Stimulated activated CD8-positive, alpha-beta memory T cell treated with anti-CD3 and anti-CD28 coated beads, Interleukin-4, amount 100 ng/mL, for 48 hours (primary cell): ENCODE measurements at places on chromosomes 5 and 9.

DNA sequence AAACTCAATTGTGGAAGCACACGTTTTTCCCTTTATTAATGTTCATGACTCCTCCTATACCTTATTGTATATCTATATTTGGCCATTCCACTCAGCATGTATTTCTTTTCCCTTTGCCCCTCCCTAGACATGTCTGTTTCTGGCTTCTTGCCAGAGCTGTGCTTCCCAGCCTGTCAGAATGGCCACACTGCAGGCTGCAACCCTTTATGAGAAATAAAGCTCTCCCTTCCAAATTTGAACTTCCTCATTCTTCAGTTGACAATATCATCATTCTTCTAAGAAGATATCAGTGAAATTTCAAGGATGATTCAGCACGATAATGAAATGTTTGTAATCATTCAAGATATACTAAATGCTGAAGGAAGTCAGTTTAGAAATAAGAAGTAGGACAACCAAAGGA is 107.6 kb upstream of the PRSS3 start:
- no peak for DNase-seq

DNA sequence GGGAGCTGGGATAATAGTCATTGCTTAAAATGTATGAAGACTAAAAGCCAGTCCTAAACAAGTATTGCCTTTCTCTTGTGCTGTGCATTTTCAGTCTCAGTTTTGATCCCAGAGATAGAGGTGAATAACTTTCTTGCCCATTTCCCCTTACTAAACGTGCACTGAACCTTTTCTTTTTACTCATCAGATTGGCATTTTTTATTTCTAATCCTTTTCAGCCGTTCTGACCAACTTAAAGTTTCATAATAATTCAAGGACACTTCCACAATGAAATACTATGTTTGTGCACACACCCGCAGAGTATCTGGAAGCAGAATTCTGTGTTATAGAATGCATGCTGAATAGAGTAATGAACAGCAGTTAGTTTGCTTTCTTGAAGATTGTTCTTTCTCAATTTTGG is 343.6 kb downstream of the LRRC70 start:
- no peak for DNase-seq

GRCh38 chr9:134284273-134284672 is 42.0 kb upstream of the RXRA start:
- no peak for DNase-seq

DNA sequence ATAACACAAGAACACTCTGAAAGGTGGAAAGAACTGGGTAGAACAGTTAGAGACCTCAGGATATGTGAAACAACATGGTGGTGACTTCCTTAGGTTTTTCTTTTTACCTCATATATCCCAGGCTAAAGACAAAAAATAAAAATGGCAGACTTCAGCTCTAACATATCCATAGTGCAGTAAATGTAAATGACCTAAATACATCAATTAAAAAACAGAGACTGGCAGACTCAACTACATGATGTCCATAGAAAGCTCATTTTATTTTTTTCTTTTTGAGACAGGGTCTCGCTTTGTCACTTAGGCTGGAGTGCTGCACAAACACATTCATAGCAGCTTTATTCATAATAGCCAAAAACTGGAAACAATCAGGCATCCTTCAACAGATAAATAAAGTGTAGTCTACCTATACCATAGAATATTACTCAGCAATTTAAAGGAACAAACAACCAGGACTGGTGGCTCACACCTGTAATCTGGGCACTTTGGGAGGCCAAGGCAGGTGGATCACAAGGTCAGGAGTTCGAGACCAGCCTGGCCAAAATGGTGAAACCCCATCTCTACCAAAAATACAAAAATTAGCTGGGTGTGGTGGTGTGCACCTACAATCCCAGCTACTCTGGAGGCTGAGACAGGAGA is 4.8 kb downstream of the C5orf15 start:
- DNase-seq: no peak

- no peak for DNase-seq
Observed at GRCh38 chr5:152688561-152689249, 283.6 kb upstream of the NMUR2 start.

- peak; percentile 83 for DNase-seq
Observed at GRCh38 chr5:157025093-157025698, 33.7 kb downstream of the HAVCR1 start.

GRCh38 chr5:41722359-41722950 is 147.8 kb downstream of the OXCT1 start:
- DNase-seq: no peak

- no peak for DNase-seq
Observed at GRCh38 chr5:67636091-67636490, 439.5 kb upstream of the CD180 start.

GRCh38 chr5:36522746-36523065 is 83.7 kb upstream of the SLC1A3 start:
- no peak for DNase-seq

DNA sequence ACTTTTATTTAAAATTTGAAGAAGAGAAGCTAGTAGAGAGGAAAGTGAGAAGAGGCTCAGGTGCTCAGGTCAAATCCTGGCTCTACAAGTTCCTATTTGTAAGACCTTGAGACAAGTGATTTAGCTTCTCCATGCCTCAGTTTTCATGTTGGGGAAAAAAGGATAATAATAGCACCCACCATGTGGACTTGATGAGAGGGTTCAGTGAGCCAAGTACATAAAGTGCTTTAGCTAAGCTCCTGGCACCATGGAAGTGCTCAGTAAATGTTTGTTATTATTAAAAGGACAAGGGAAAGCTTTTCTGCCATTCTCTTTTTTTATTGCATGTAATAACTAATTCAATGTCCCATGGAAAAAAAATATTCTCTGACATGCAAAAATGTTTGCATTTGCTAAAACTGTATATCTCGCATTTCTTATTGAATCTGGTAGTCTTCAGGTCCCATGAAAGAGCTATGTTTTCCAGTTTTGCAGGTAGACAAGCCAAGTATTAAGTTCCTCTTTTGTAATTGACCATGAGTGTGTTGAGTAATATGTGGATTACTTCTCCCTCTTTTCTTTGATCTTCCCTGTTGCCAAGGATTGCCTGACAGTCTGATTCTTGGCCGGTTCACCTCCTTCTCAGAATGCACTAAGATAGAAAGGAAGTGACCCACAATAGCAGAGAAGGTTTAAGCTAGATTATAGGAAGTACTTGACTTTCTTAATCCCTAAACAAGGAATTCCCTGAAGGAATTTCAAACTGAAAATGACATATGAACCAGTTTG is 45.6 kb upstream of the TRIM32 start:
- DNase-seq: no peak

DNA sequence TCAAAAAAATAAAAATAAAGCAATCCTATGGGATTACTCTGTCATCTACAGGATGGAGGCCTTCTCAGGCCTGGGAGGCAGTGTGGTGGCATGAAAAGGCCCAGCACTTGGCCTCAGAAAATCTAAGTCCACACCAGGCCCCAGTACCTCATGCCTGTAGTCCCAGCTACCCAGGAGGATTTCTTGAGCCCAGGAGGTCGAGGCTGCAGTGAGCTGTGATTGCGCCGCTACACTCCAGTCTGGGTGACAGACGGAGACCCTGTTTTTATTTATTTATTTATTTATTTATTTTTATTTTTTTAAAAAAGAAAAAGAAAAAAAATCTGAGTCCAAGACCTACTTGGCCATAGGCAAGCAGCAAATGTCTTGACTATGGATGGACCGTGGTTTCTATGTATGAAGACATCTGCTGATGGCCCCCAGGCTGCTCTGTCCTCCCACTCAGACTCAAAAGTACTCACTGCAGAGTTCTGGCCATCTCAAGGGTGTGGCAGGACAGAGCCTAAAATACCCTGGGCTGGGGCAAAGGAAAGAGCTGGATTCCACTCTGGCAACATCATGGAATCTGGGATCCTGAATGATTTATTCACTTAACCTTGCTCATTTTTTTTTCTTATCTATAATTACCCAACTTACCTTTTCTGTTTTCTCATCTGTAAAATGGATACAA is 55.0 kb downstream of the ARHGEF37 start:
- no peak for DNase-seq

- DNase-seq: no peak
Observed at GRCh38 chr9:121289772-121290370, 21.9 kb downstream of the GSN start.

DNA sequence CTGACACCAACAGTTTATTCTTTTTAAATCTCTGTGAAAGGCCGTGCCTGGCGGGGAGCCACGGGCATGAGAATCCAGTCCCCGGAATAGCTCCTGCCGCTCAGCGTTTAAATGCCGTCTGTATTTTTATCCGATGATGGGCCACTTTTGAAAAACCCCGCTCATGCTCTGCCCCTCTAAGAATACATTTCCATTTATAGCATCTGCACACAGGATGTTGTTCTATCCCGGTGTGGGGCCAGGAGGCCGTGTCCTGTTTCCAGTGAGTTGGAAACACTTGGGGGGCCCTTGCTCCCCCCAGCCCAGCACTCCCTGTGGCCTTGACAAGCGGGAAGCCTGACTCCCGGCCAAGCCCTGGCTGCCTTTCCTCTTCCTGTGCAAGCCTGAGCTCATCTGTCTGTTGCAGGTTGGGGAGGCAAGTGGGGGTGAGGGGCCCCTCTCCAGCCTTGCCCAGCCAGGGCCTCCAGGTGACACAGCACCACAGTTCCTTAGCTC is 39.0 kb downstream of the ERGIC1 start:
- DNase-seq: no peak

DNA sequence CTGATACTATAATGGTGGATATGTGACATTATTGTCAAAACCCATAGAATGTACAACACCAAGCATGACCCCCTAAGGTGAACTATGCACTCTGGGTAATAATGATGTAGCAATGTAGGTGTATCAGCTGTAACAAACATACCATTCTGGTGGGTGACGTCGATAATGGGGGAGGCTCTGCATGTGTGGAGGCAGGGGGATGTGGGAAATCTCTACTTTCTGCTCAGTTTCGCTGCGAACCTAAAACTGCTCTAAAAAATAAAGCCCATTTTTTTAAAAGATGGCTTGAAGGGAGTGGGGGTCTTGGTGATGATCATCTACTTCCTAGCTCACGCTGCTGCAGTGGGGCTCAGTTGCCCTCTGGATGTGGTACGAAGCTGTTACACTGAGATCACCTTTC is 51.1 kb downstream of the RASGEF1C start:
- no peak for DNase-seq

DNA sequence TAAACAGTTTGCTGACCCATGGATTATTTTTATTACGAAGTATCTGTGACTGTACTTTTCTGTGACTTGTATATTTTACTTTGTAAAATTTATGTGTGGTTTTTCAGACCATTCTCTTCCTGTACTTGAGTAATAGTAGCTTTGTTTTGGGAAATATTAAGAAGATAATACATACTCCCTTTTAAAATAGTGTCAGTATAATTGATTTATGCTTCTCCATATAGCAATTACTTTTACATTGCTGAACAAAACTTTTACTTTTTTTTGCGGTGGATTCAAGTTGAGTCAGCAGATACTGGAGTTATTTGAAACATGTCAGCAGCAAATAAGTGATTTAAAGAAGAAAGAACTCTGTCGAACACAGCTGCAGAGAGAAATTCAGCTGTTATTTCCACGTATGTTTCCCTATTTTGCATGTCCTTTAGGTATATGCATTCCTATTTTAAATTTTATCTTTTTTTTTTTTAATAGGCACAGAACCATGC is 28.4 kb downstream of the TENT2 start:
- no peak for DNase-seq

DNA sequence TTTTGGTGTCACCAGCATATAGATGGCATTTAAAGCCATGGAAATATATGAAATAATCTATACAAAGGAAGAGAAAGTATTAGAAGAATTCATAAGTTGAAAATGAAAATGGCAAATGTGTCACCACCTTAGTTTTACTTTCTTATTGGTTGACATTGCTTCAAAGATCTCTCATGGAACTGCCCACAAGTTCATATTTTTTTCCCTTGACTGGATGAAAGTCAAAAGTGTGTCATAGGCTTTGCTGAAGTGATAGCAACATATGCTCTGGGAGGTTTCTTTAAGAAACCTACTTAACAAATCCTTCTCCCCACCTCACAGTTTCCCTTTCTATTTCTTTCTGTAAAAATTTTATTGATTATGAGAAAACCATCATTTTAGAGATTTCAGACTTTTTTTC is 127.2 kb downstream of the VPS13A start:
- no peak for DNase-seq

DNA sequence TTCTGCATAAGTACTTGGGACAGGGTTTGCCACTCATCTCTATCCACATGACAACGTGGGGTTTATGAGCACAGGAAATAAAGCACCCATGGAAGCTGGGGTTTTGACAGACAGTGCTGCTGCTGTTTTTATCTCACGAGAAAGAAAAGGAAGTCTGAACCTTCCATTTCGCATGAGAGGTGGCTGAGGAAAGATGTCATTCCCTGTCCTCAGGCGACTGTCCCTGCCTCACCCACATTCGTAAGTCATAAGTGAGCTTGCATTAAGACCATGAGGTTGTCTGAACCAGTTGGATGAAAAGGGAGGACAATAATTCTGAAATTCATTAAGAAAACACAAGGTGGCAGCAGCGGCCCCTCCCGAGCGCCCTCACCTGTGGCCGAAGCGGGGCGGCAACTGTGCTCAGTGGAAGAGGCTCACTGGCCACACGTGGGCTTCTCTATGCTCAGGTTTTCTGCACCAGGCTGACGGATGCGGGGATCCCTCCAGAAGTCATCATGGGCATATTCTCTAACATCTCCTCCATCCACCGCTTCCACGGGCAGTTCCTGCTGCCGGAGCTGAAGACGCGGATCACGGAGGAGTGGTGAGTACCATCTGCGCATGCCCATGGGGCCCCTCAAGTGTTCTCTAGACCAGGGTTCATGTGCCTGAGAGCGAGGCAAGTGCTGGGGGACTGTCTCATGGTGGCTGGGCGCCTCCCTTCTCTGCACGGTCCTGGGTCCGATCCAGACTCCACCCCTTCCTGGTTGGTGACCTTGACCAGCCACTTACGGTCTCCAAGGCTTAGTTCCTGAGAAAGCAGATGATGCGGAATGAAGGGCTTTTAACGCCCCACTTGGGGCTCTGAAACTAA is 54.7 kb upstream of the SUSD3 start:
- DNase-seq: peak; percentile 80
